ENCODE measurements at places on chromosomes 13 and 19. TPM values are rescaled to one million over a fixed set of nuclear protein-coding genes. Genes with fewer than 3 reads are reported as not detected.

- H3K36me3 ChIP-seq = no peaks in the 10 kb centered on the region
- no peak overlapping the region for H3K27ac ChIP-seq
- no peaks in the 10 kb centered on the region for H3K4me1 ChIP-seq
- H3K27me3 ChIP-seq = peaks cover 38% of the 10 kb centered on the region
- H3K4me3 ChIP-seq = no peak overlapping the region
- DNase-seq = no peak
Observed at GRCh38 chr13:91406619-91407018, 8.2 kb downstream of the GPC5 start.

DNA sequence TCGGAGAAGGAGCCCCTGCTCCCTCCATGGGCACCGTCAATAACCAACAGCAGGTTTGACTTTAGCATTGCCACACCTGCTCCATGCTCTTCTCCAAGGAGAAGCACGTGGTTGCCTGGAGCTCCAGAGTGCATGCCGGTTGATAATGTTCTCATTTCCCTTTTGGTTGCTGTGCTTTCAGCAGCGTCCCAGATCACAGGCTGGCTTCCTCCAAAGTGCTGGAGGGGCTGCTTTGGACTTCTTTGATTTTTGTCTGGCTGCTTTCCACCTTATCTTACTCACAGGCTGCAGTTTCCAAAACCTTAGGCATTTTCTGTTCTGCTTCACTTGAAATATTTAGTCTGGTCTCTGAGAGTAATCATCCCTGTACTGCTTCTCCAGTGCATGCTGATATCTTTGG is 123.8 kb upstream of the IRS2 start:
- H3K27me3 ChIP-seq = no peaks in the 10 kb centered on the region
- H3K4me3 ChIP-seq = no peak overlapping the region
- DNase-seq = no peak
- no peaks in the 10 kb centered on the region for H3K36me3 ChIP-seq
- no peaks in the 10 kb centered on the region for H3K4me1 ChIP-seq

- no peak overlapping the region for H3K4me3 ChIP-seq
- H3K36me3 ChIP-seq = no peaks in the 10 kb centered on the region
- peaks cover 57% of the 10 kb centered on the region for H3K27me3 ChIP-seq
- peaks cover 12% of the 10 kb centered on the region for H3K4me1 ChIP-seq
- no peak for DNase-seq
Observed at GRCh38 chr13:110571896-110572777, 10.6 kb upstream of the RAB20 start.

GRCh38 chr13:106987427-106987785 is 419.5 kb upstream of the ARGLU1 start:
- H3K36me3 ChIP-seq = no peaks in the 10 kb centered on the region
- no peak overlapping the region for H3K27ac ChIP-seq
- no peak for DNase-seq
- H3K4me1 ChIP-seq = no peaks in the 10 kb centered on the region
- H3K27me3 ChIP-seq = no peaks in the 10 kb centered on the region
- H3K4me3 ChIP-seq = no peak overlapping the region

DNA sequence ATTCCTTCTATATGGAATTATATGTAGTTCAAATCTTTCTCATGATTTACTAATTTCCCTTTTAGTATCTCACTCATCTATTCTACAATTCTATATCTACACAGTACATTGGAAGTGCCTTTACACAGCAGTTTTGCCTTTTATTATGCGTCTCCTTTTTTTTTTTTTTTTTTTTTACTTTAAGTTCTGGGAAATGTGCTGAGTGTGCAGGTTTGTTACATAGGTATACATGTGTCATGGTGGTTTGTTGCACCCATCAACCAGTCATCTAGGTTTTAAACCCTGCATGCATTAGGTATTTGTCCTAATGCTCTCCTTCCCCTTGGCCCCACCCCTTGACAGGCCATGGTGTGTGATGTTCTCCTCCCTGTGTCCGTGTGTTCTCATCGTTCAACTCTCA is 1150.1 kb upstream of the PRR20A start:
- H3K36me3 ChIP-seq = no peaks in the 10 kb centered on the region
- H3K27me3 ChIP-seq = no peaks in the 10 kb centered on the region
- no peaks in the 10 kb centered on the region for H3K4me1 ChIP-seq
- DNase-seq = no peak

JSRP1 gene
- 1.1 TPM for total RNA-seq
